ENCODE measurements at places on chromosomes 2 and 18.
A peak's percentile ranks its signal among the peaks of the same experiment; 100 is the strongest.

DNA sequence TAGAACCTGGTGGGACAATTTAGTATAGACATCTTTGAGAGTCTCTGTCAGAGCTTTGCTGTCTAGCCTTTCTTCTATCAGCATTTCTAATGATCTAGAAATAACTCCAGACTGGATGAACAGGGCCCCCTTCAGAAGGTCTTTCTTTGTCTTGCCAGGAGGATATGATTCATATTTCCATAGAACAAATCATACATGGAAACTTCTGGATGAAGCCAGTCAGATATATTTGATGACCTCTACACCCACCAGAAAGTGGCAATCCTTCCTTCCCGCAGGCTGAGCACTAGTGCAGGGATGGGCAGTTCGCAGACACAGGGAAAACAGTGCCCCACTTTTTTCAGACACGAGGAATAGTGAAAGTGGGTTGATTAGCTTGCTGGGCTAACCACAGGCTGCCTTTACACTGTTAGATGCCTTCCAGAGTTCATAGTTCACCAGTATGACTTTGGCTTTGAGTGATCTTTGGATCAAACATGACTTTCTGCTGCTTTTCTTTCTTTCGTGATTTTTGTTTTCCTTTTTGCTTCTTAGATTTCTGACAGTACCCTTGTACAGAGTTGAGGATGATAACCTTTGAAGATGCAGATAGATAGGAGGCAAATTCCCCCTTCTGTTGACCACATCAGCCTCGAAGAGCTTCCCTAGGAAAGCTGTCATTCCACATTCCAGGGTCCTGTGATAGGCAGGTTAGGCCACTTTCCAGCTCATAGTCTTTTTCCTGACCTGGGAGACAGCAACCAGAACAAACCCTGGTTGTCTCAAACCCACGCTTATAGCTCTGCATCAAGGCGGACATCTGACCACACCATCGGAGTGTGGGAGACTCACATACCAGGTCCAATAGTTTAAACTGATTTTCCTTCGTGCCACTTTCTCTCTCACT, 237.0 kb downstream of the ZNF407 start:
- no peak for DNase-seq

GRCh38 chr2:125405816-125406215, 1250.1 kb upstream of the GYPC start:
- peak; percentile 71 for DNase-seq

GRCh38 chr2:72710418-72711152, 115.2 kb downstream of the EXOC6B start:
- DNase-seq: no peak

- peak; percentile 48 for DNase-seq
Observed at GRCh38 chr18:7157760-7158159, 40.2 kb upstream of the LAMA1 start.

DNA sequence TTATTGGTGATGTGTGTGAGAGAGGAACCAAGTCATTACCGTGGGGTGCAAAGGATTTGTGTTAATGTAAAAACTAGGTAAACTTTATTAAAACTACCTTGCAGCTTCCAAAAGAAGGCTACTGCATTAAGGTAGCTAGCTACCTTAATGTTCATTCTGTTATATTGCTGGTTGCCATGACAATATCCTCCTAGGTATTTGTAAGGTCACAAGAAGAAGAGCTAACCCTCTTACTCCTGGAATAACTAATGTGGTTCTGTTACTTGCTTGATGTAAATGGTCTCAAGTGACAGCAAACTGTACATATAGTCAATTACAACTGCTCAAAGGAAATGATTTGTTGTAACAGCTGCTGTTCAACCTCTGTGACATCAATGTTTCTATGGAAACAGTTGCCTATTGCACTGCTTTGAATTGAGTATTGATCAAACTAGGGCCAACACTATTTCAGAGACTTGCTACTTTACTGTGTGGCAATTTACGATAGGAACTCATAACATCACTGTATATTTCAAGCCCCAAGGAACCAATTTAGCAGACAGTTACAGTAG, 319.8 kb upstream of the HNRNPA3 start:
- DNase-seq: no peak

DNA sequence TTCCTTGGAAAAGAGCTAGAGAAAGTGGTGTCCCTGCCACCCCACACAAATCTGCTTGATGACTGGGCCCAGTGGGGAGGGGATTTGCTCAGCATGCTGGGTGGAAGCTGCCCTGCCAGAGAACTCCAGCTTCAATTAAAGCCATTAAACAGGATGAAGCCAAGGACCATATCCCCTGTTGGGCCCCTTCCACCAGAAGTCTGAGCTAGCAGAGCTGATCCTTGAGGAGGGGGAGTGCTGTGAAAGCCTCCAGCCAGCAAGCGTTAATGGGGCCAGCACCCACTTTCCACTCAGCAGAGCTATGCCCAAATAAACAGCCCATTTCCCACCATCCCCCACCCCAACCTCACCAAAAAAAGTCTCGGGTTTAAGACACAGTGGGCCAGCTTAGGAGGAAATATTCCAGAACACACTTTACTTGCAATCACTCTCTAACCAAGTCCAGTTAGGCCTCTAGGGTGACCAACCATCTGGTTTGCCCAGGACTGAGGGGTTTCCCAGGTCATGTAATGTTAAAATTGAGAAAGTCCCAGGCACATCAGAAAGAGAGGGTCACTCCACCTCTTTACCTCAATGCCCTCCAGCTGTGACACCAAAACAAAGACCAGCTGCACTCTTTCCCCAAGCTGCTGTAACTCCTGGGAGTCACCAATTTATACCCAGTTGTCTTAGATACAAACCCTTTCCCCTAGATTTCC, 132.3 kb downstream of the FOXI3 start:
- no peak for DNase-seq

- DNase-seq: no peak
Observed at GRCh38 chr2:10514273-10514672, 66.1 kb upstream of the ODC1 start.

DNA sequence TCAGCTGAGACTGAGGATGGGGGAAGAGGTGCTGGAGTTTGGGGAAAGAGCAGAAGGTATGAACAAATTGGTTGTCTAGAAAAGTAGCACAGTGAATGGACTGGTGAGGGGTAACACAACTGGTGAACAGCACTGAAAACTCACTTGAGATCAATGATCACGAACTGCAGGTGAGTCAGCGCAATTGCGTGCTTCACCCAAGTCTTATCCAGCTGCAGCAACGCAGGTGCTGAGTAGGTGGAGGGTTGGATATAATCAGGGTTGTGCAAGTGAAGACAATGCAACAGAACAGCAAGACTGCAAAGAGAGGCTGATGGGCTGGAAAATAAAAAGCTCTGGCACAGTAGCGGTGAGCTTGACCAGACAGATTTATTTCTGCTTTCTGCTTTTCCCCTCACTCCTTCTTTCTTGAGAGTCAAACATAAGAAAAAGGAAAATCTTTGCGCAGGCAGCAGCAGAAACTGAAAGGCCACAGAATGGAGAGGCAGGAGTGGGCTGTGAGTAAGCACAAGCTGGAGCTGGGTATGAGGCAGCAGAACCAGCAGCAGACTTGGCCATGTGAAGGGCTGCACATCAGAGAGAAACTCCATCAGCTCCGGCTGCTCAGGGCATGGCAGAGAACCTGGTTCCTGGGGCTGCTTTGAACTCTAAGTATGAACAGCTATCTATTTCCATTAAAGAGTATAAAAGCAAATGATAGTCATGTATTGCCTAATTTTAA, 99.4 kb upstream of the ARL5A start:
- DNase-seq: no peak

- no peak for DNase-seq
Observed at GRCh38 chr2:124145982-124146381, 120.9 kb downstream of the CNTNAP5 start.

GRCh38 chr2:175035806-175036205, 30.6 kb upstream of the CHN1 start:
- no peak for DNase-seq

All from urothelium cell line (cell line).